ENCODE measurements at places on chromosomes 5 and 9.
A peak's percentile ranks its signal among the peaks of the same experiment; 100 is the strongest.

GRCh38 chr9:79610019-79610631, 38.4 kb downstream of the TLE4 start:
- peak; percentile 14 for DNase-seq

DNA sequence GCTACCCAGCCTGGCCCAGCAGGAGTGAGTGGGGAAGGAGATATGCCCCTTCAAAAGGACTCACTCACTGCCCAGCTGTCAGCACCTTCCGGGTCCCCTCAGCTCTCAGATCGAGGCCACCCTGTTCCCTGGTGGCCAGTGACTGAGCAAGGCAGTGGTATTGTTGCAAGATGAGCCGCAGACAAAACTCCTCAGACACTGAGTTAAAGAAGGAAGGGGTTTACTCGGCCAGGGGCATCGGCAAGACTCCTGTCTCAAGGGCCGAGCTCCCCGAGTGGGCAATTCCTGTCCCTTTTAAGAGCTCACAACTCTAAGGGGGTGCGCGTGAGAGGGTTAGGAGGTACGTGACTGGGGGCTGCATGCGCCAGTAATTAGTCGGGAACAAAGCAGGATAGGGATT, 9.7 kb upstream of the N4BP3 start:
- DNase-seq = no peak

- no peak for DNase-seq
These were observed 232.2 kb downstream of the SYK start for GRCh38 chr9:91033797-91034196.

- no peak for DNase-seq
These were observed 170.0 kb downstream of the AUH start for GRCh38 chr9:91191411-91192380.

- DNase-seq = peak; percentile 18
These were observed 1.5 kb downstream of the DNAJC21 start for GRCh38 chr5:34930870-34931269.

DNA sequence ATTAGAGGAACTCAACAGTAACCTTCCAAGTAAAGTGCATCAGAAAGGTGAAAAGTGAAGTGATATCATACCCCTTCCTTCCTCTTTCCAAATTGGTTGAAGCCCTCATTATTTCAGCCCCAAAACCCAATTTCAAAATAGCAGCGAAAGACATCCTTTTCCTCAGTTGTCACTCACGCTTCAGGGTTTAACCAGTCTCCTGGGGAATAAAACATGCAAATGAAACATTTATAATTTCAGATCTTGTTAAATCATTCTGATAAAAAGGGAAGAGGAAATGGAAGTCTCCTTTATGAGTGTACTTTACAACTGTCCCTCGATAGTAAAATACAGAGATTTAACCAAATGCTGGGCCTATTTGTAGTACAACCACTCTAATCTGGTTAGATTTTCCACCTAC, 22.5 kb downstream of the TRPM6 start:
- DNase-seq = no peak

DNA sequence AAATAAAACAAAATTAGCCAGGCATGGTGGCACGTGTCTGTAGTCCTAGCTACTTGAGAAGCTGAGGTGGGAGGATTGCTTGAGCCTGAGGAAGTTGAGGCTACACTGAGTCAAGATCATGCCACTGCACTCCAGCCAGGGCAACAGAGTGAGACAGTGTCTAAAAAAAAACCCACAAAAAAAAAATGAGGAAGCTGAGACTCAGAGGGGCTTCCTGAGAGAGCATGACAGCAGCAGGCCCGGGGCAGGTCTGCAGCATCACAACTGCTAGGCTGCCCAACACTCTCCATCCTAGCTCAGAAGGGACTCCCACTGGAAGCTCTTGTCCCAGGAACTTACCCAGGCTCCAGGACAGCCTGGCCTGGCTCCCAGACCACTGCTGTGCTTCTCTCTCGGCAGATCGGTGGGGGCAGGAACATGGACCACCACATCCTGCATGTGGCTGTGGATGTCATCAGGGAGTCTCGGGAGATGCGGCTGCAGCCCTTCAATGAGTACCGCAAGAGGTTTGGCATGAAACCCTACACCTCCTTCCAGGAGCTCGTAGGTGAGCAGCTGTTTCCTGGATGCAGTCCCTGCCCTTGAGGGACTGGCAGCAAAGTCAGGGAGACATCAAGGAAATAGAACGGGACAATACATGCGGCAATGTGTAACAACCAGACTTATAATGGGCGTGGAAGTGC, 19.1 kb downstream of the PTGS1 start:
- DNase-seq = no peak

- no peak for DNase-seq
These were observed 192.0 kb downstream of the PIK3R1 start for GRCh38 chr5:68407311-68408239.

DNA sequence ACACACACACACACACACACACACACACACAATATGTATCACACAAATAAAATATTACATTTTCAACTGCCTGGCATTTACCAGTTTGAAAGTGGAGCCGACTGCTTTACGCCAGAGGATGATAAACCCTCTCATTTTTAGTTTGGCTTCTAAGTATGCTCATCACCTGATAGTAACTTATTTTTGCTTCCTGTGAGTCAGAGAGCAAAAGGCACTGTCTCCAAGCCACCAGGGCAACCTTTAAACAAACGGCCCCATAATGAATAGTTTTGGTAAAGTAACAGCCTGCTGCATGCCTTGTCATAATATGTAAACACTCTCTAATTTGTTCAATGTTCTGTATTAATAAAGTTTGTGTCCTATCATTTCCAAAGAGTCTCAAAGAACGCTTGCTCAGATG, 26.9 kb downstream of the KLF4 start:
- DNase-seq = no peak

GRCh38 chr5:111756581-111757354, at the start of gene NREP:
NREP (minus strand) TSS chr5:111757194; CDS start chr5:111755772, 1,422 bp downstream.
- no peak for DNase-seq

DNA sequence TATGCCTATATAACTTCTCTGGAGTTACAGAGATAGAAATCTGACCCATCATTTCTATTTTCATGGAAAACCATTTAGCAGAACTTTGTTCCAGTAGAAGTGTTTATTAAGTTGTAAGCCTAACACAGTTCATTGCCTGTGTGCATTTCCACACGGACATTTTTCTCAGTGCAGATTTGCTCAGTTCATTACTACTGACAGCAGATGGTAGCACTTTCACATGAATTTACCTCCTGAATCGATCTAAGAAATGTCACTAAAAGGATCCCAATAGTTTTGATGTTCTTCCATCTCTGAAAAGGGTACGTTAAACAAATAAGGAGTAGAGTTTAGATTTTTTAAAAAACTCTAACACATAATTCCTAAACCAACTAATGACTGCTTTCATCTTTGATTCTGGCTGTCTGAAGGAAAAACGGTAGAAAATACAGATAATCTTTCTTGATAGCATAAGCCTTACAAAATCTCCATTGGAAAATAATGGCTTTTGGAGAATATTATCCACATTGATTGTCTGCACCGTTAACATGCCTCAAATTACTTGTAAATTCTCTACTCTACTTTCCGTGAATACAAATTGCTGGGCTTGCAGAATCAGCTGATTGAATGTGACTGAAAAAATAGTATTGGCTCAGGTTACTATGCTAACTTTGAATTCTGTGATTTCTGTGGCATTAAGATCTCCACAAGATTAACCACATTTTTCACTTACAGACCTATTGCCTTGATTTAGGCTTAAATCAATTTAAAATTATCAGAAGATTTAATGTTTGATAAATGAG, 33.1 kb downstream of the RPS23 start:
- no peak for DNase-seq

DNA sequence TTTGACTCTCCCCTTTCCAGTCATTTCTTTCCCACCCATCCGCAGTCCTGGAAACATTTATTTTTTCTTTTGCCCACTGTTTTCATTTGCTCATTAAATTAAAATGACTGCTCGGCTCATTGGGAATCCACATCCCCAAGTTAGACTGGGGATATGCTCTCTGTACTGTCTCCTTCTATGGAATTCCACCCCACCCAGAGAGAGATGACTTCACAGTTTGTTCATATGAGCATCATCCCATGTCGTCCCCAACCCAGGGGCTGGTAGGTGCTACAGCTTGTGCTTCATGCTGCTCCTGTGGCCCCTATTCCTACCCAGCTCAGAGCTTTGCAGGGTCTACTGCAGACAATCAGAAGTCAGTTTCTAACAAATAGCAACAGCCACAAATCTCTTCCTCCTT, 16.5 kb upstream of the RARS1 start:
- DNase-seq = no peak

DNA sequence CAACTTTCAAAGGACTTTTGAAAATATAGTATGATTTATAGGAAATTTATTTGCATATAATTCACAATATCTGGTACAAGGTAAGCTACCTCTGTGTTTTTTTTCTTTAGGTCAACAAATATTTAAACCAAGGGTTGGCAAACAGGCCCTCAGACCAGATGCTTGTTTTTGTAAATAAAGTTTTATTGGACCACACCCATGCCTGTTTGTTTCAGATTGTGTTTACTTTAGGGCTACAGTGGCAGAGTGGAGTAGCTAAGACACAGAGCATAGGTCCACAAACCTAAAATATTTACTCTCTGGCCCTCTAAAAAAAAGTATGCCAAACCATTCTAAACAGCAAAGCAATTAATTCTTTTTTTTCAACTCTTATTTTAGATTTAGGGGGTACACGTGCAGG, 119.7 kb upstream of the CCDC152 start:
- DNase-seq = no peak

DNA sequence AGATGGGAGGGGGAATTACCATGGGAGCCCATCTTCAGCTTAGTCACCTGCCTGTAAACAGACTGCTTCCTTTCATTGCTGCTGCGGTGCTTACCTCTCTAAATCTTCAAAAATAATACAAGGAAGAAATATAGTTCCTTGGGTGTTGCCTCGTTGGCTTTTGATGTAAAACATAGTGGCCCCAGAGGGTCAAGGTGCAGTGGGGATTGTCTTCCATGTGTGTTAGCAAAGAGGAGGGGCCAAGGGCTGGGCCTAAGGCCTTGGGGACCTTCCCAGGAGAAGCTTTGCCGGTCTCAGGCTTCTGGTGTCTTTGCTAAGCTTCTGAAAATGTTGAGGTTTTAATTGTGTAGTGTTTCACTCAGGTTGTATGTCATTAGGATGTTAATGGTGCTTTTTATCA, 90.0 kb downstream of the PDE8B start:
- DNase-seq = no peak

GRCh38 chr5:85010014-85010562, 625.4 kb upstream of the EDIL3 start:
- DNase-seq = no peak

GRCh38 chr5:16461782-16462181, 3.8 kb downstream of the ZNF622 start:
- no peak for DNase-seq

DNA sequence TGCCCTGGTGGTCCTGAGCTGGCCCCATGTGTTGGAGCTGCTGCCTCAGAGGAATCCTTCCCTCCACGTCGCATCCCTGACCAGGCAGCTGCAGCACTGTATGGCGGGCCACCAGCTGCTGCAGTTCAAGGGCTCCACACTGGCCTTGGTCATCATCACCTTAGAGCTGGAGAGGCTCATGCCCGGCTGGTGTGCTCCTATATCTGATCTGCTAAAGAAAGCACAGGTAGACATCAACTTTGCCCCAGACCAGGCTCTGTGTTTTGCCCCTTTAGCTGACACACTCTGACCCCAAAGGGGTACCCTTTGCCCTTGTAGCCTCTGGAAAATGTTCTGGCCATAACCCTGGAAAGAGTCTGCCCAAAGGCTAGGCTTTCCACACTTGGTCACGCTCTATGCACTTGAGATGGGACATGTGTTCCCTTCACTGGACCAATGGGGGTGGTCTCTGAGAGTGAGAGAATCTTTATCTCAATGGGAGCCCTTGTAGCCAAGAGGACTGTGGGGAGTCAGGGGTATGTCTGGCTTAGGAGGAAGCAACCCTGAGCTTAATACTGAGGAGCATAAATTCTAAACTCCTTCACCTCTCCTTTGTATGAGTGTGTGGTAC, 4.8 kb downstream of the CCNI2 start:
- no peak for DNase-seq

GRCh38 chr5:945691-946551, 53.2 kb downstream of the TRIP13 start:
- peak; percentile 72 for DNase-seq

DNA sequence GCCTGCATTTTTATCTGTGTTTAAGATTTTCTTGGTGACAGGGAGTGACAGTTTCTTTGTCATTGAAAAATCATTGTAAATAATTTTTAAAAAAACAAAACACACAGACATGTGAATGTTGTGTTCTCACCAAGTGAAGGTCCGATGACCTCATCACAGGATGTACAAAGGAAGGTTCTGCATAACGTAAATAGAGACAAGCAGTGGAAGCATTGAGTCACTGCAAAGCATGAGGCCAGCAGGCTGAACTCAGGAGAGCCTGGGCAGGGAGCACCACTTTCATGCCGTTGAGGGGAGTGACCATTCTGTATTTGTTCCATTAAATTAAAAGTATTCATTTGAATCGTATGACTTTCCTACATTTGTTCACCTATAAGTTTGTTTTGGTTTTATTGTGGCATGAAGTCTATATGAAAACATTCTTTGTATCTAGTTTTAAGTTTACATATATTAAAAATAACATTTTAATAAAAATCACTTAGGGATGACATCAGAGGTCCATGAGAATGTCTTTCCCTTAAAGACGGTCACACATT, 70.4 kb upstream of the TLE1 start:
- no peak for DNase-seq

DNA sequence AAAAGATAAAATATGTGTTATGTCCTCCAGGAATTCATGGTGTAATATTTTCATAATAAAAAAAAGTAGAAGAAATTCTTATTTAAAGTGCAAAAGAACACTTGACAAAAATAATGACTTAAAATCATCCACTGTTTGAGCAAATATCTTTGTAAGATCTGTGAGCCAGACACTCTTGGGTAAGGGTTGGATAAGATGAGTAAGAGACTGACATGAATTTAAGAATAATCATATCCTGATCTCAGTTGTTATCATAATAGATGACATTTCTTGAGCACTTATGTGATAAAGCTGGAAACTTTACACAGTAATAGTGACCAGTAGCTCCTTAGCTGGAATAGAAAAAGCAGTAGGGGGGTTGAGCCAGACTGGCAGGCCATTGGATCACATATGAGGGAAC, 40.0 kb upstream of the ADRB2 start:
- no peak for DNase-seq

- no peak for DNase-seq
These were observed 68.7 kb downstream of the MRPS27 start for GRCh38 chr5:72251386-72251785.

DNA sequence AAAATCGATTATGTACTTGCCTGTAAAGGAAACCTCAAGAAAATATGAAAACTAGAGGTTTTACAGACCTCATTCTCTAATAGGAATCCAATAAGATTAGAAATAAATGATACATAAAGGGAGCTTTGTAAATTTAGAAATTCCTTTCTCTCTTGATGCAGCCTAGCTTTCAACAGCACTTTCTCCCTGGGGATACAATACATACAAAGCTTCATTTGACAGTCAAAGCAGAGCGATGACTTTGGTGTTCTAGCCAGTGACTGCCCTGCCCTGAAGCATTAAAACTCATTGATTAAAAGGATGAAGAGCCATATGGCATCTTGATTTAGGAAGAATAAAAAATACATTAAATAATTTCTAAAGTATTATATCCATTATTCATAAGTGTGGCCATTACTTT, 46.3 kb upstream of the GLIS3 start:
- no peak for DNase-seq
